Activated CD4-positive, CD25-positive, alpha-beta regulatory T cell (primary cell): ENCODE measurements at places on chromosomes 12 and 14.

DNA sequence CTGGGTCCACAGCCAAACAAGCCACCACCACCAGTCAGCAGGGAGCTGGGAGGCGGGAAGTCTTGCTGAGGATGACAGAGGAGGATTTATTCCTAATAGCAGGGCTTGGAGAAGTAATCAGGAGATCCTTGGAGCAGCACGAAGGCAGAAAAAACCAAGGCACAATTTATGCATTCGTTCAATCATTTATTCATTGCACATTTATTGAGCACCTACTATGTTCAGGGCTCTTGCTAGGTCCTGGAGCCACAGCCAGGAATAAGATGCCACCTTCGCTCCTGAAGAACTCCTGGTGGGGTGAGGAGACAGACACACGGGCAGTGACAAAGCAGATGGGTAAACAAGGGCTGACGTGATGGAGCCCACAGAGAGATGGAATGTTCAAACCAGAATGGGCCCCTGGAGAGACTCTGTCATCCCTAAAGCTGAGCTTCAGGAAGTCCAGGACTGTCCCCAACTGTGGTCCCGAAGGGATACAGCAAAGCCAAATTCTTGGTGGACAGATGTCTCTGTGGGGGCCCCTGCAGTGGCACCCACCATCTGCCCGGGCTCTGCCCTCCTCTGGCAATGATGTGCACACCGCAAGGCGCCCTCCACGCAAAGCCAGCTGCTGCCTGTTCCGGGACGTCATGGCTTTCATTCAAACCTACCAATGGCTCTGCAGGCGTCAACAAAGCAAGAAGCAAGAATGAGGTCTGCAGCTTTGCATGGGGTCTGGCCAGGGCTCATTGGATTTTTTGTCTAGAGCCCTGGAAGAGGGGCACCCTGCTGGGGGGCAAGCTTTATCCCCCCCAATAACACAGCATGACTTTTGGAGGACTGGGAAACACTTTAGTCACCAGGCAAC, 3.0 kb upstream of the TESC start:
- no peak for DNase-seq

DNA sequence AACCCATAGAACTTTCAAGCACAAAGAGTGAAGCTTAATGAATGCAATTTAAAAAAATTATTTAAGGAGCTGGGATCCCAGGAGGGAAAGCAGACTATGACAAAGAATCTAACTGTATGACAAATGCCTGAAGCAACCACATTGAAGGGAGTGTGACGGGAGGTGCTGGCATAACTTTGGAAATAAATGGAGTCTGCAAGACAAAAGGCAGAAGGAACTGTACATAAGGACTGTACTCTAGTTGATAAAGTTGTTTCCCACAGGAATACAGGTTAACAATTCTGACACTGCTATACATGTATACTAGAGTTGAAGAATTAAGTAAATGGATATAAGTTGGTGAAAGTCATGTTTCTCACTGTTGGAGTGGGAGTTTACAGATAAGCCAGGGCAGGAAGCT, 41.2 kb upstream of the WSCD2 start:
- DNase-seq, result no peak

DNA sequence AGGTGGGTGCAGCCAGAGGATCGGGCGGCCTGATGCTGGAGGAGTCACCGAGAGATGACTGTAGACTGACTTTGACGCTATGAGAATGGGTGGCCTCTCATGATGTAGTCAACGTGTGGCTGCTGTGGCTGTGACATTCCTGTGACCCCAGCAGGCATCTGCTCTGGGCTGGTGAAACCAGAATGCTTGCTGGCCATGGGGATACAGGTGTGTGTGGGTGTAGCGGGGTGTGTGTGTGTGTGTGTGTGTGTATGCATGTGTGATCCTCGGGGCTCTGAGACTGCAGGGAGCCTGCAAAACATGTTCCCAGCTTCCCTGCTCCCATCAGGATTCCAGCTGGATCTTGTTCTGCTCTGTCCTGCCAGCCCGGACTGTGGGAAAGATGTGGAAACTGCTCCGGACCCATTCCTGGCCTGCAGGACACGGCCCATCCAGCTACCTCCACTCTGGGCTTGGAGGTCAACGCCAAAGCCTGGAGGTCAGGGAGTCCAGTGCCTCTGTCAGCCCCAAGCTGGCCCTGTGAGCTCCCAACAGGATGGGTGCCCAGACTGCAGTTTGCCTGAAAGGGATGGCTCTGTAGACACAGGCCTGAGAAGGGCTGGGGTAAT, 18.8 kb upstream of the HHIPL1 start:
- no peak for DNase-seq

- DNase-seq, result no peak
Measured at GRCh38 chr12:11967376-11968047, 103.2 kb upstream of the BCL2L14 start.

- no peak for DNase-seq
Measured at GRCh38 chr14:88232771-88233170, 90.3 kb downstream of the KCNK10 start.

DNA sequence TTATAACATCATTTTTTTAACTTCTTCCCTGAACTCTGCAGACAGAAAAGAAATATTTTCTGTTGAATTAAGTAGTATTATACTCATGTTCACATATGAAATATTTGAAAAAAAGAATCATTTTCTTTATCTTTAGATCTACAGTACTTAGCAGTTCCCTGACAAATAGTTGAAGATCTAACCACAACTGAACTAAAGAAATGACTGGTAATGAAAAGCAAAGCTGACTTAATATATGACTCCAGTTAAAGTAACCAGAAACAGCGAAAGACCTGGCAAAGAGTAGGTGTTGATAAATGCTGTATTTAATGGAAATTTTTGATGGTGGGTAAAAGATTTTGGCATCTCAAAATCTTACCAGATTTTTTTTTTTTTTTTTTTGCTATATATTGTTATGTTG, 207.1 kb upstream of the SLC16A7 start:
- no peak for DNase-seq

DNA sequence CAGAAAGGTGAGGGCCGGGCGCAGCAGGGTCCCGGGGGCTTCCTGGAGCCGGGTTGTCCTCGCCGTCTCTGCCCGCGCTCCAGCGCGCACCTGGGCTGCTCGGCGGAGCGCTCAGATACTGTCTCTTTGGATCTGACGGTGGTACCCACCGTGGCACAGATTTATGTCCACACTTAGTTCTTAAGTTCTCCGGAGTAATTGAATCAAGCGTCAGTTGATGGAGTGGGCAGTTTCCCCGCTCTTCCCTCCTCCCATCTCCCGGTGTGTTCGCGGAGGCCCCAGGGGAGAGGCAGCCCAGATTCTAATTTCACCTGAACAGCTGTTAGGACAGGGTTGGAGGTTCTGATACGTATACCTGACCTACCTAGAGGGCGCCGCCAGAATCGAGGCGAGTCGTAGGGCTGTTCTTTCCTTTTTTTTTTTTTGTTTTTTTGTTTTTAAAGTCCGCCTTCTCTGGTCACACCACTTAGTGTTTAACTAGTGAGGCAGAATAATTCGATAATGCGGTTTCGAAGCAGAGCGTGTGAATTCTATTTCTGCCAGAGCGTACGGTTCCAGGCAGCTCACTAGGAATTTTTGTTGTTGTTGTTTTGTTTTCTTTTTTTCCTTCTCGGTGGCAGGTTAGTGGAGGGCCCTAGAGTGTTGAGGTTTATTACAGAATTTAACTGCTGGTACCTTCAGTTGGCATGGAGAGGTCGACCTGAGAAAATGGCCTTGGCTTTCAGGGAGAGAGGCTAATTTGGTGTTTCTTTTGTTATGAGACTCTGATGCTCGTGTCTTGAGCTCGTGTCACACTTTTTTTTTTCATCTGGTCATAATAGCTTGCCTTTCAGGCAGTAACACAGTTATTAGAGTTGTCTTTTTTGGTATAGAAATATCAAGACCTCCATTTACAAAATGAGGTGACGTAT, 22.3 kb upstream of the GNS start:
- DNase-seq, result no peak

DNA sequence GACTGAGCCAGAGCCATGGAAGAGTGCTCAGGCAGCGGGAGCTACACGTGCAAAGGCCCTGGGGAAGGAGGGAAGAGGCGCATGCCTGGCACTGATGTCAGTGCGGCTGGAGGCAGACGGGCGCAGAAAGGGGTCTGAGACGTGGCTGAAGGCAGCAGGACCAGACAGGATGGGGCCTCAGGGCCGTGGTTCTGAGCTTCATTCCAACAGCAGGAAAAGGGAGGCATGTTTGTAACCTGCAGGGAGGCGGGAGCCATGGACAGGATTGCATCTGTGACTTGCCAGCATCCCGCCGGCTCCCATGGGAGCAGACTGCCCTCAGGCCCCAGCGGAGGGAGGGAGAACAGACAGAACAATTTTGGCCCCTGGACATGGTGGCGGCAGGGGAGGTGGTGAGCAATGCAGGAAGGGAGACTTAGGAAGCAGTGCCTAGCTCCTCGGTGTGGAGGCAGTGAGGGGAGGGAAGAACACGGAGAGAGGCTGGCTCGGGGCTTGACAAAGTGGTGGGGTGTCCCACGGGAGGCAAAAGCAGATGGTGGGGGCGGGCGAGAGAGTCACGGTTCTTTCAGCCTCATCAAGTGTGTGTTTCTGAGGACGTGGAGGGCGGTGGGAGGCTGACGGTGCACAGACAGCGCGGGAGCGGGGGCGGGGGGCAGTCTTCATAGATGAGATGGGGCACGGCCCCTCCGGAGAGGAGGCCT, 33.3 kb upstream of the INF2 start:
- no peak for DNase-seq

DNA sequence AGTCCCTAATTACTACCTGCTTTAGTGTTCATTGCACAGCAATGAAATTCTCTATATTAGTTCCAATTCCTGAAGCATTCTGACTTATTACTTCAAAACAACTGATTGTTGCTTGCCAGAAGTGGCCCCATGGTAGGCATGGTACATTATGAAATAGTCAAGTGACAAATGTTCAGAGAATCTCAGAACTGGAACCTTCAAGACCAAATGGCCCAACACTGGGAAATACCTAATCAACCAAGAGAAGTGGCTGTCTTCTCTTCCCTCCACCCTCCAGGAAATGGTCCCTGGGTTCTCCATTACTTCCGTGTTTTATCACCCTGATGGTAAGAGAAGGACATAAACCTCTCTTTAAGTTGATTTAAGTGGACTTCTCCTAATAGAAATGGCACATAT, 49.9 kb downstream of the ITPR2 start:
- DNase-seq, result no peak

GRCh38 chr12:105559310-105559709, 228.8 kb downstream of the C12orf75 start:
- DNase-seq, result no peak

GRCh38 chr12:122226366-122227125, 694 bp upstream of the DIABLO start:
- DNase-seq, result no peak

DNA sequence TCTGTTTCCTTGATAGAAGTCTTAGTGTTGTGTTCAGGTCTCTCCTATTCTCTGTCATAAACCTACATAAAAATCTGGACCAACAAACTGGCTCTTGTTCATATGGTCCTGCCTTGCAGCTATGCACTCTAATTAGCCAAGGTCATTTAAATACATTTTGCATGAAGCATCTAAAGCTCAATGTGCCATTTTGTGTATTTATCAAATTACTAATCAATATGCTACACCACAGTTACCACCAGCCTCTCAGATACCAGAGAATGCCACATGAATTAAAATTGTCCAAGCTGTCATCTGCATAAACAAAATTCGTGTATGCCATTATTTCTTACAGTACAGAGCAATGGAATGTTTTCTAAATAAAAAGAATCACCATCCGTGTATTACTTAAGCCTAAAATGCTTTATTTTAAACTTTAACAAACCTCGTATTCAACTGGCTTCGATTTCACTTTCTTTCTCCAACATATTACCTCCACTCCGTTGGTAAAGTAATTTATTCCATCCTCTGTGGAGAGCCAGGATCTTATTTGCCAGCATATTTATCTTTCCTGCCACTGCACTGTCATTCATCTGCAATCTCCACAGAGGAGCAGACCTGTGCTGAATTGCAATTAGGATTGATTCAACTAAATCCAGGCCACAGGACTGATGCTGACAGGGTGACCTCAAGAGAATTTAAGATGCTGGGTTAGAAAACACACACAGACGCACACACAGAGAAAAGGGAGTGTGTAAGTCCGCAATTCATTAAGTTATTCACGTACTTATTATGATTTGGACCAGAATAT, 284.1 kb upstream of the FOXG1 start:
- DNase-seq, result no peak

DNA sequence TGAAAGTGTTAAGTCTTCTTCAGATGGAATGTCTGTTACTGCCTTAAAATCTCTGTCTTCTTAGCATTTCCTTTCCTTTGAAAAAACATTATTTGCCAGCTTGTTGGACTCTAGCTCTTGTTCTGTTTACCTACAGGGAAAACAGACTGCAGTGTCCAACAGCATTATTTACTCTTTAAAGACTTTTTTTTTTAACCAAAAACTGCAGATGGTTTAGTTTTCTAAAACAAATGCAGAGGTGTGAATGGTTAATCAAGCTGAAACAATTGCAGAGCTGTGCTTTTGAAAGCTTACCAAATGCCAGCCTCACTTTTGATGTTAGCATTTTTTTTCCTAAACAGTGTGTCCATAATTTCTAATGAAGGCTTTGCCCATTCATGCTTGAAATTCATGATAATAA, 323.3 kb downstream of the TMEM117 start:
- no peak for DNase-seq

- DNase-seq, result no peak
Measured at GRCh38 chr12:111964935-111965334, 48.0 kb downstream of the TMEM116 start.

DNA sequence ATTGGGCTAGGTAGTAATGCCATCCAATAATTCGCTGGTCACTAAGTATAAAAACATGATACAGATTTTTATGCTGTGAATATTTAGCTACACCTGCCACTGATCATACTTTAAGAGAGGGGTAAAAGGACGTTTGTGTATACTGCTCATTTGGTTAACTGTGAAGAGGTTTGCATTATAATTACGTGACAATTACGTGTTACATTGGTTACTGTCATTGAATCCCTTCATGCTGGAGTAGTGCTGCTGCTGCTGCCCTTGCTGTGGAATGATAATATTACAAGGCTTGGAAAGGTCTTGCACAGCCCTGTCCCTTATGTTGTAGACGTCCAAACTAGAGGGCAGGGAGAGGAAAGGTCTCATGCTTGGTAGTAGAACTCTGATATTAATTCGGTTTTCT, 312.2 kb upstream of the ATP2B1 start:
- DNase-seq, result no peak

GRCh38 chr12:117580015-117580717, 218.7 kb upstream of the NOS1 start:
- DNase-seq, result no peak
